Stimulated activated naive CD8-positive, alpha-beta T cell treated with anti-CD3 and anti-CD28 coated beads, Interleukin-15, amount 100 ng/mL, for 72 hours (primary cell): ENCODE measurements at places on chromosomes 2 and 18.

GRCh38 chr18:3152294-3152693 lies 67.5 kb downstream of the MYOM1 start:
- no peak for DNase-seq

GRCh38 chr18:22086973-22087372 lies 82.4 kb upstream of the GATA6 start:
- DNase-seq, result no peak

DNA sequence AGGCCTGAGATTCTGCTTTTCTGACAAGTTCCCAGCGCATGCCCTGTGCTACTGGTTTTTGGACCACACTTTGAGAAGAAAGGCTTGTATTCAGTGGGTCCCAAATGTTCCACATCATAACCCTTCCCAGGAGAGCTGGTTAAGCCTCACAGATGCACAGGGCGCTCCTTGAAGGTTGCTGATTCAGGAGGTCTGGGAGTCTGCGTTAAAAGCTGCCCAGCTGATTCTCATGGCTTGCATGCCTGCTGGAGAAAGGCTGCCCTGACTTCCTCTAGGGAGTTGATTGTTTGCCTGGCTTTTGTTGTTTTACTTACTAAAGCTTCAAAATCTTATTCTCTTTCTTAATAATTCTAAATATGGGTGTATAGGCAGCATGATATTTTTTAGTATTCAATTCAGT lies 20.7 kb downstream of the CRYGD start:
- no peak for DNase-seq

DNA sequence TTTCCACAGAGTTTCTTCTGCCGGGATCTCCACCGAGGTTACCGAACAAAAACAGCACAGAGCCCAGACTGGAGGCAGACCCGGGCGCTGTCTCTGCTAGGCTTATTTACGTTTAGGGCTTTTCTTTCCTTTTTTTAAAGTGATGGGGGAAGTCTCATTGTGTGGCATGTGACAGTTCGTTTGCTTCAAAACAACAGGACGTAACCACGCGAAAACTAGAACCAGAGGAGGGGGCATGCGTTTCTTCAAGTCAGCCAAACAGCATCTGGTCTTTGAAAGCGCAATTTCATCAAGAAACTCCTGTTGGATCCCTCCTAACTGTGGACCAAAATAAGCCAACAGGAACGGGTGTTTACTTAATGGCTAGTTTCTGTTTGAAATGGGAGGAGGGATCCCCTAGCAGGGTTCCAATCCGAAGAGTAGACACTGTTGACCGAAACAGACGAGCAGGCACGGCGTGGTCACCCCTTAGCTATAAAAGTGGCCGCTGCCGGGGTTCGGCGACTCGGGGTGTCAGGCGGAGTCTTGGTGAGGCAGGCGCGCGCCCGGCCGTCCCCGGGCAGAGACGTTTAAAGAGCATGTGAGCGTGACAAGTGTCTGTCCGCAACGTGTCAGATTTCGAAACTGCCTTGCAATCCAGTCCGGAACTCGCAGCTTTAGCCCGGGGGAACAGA lies 997 bp upstream of the TGIF1 start:
- DNase-seq, result peak; percentile 88

DNA sequence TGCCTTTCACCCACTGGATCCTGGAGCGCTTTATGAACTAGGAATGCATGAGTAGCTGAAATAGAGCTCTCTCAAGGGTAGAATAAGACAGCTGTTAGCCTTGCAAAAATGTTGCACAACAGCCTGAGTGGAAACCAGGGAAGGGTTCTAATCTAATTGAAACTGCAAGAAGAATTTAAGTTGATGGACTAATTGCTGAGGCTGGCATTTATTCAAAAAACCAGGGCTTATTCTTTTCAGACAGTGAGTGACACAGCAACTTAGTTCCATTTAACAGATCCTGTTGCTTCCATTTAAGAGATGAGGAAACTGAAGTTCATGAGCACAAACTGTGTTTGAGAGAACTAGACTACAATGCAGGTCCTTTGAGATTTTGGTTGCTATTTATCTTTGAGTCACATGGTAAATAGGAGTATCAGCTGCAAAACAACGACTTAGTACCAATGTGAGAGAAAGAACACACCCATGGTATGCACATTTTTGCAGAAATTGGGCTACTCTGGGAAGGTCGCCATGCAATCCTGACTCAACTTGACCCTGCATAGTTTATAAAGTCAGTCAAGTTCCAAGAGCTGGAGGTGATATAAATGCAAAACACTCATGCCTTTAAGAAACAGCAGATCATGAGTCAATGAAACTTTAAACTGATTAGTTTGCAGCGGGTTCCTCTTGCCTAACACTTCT lies 76.4 kb upstream of the PARD3B start:
- no peak for DNase-seq

DNA sequence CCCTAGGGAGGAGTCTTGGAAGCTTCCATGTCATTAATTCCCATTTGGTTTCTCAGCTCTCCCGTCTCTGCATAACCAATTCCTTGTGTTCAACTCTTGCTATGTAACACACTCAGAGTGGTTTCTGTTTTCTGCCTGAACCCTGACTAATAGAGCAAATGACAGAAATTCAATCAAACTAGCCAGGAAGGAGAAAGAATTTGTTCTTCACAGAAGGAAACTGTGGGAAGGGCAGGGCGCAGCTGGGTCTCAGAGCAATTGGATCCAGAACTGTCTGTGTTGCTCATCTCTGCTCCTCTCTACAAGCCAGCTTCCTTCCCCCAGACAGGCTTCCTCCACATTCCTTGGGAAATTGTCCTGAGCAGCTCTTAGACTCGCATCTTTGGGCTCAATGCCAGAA lies 269.8 kb downstream of the TNS1 start:
- no peak for DNase-seq

DNA sequence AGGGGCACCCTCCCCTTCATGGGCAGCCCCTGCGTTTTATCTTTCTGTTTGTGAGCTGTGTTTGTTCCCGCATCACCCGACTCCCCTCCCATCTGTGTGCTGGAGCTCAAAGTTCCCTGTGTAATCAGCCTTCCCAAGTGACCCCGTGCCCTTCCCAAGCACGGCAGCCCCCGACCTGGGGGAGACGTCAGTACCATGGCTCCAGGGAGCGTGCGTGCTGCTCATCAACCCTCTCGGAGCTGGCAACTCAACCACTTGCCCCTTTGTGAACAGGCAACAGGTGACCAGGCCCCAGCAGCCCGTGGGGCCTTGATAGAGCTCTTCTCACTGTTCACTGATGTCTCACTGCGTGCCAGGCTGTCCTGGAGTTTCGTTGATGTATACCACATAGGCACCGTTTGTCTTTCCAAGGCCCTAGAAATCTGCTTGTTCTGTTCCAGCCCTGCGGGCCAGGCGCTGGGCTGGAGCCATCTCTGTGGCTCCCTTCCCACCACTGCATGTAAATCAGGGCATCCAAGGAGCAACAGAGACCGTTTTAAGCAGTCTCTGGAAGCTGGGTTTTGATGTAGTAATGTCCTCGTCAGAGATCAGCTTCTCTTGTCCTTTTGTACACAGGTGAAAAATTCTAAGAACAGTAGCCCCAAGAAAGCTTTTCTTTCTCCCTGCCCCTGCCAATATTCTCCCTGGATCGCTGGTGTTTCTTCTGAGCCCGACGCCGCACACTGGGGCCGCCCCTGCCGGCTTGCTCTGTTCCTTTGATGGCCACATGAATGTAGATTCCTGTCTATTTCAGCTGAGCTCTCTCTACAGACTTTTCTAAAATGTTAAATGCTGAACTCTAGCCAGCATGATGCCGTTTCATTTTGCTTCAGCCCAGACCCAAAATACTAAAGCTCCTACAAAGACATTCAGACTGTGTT lies 107.0 kb upstream of the PTPRM start:
- DNase-seq, result no peak

GRCh38 chr2:150811259-150811855 lies 323.9 kb upstream of the RND3 start:
- DNase-seq, result no peak

- peak; percentile 95 for DNase-seq
Observed at GRCh38 chr2:28624793-28625701, 126.6 kb upstream of the PPP1CB start.

DNA sequence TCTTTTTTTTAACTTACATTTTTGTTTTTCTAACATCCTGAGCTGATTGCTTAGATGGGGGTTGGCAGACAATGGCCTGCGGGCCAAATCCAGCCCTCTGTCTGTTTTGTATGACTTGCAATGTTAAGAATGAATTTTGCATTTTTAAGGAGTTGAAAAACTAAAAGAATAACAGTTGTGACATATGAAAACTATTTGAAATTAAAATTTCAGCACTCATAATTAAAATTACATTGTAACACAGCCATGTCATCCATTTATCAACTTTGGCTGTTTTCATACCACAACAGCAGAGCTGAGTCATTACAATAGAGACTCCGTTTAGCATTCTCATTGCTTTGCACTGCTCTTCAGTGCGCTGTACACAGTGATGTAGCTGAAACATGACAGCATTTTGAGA lies 94.1 kb upstream of the MC4R start:
- DNase-seq, result no peak

- no peak for DNase-seq
Observed at GRCh38 chr2:69583321-69583833, 60.2 kb downstream of the AAK1 start.

DNA sequence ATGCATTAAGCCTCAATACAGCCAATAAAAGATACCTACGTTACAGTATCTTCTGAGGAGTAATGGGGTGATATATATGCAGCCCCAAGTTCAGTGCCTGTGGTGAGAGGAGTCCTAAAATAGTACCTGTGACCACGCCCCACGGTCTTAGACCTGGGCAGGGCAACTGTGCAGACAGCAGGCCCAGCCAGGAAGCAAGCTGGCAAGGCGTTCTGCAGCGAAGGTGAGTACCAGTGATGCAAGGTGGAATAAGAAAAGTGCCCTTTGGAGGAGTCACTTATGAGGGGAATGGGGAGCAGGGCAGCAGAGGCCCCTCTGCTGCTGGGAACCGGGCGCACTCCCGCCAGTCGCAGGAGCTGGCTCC lies 12.7 kb upstream of the MAP3K2 start:
- DNase-seq, result no peak

GRCh38 chr2:39541011-39541930 lies 104.2 kb upstream of the MAP4K3 start:
- no peak for DNase-seq

DNA sequence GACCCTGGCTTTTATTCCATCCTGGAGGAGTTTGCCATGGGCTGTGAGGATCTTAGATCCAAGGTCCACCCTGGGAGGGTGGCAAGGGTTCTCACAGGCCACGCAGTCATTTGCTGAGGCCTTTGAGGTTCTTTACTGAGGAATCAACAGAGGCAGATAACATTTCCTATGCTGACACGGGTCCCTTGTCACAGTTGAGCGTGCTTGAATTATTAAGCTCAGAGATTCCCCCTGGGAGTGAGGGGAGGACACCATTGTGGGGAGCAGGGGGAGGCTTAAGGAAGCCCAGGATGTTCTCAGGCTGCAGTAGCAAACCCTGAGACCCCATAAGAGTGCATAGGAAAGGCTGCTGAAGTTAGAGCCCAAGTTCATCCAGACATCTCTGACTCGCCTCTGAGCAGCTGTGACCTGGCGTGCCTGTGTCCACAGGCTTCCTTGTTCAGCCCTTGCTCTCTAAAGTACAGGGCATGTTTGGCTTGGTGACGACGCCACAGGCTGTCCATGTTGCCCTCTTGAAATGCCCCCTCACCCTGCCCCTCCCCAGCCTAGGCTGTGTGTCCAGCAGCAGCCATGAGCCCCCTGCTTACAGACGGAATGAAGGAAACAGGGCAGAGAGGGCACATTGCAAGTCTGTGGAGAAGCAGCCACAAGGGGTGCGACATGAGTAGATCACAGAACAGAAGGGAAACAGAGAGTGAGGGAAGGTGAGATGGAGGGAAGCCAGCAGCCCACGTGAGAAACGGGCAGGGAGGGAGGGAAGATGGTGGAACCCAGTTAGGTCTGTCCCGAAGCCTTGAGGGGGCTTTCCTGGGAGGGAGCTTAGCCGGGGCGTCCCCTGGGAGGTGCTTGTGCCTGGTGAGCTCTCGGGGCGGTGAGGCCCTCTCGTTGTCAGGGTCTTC lies 34.0 kb downstream of the NAPG start:
- DNase-seq, result no peak

DNA sequence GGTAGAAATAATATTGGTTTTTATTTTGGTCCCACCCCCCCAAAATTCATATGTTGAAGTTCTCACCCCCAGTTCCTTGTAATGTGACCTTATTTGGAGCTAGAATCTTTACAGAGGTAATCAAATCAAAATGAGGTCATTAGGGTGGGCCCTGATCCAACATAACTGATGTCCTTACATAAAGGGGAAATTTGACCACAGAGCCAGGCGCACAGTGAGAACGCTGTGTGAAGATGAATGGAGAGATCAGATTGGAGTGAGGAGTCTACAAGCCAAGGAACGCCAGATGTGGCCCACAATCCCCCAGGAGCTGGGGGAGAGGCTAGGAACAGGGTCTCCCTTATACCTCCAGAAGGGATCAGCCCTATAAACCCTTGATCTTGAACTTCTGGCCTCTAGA lies 31.6 kb upstream of the TRIB2 start:
- no peak for DNase-seq

GRCh38 chr2:237574467-237574866 lies 8.1 kb downstream of the PRLH start:
- no peak for DNase-seq

GRCh38 chr2:121080013-121080772 lies 204.8 kb downstream of the TFCP2L1 start:
- DNase-seq, result peak; percentile 27

GRCh38 chr2:240419723-240420122 lies 15.7 kb upstream of the GPC1 start:
- DNase-seq, result no peak

- no peak for DNase-seq
Observed at GRCh38 chr2:217326238-217327022, 466.6 kb upstream of the TNP1 start.

- DNase-seq, result no peak
Observed at GRCh38 chr2:229993236-229993635, 70.9 kb downstream of the FBXO36 start.

GRCh38 chr2:120433816-120434290 lies 87.9 kb downstream of the INHBB start:
- no peak for DNase-seq

DNA sequence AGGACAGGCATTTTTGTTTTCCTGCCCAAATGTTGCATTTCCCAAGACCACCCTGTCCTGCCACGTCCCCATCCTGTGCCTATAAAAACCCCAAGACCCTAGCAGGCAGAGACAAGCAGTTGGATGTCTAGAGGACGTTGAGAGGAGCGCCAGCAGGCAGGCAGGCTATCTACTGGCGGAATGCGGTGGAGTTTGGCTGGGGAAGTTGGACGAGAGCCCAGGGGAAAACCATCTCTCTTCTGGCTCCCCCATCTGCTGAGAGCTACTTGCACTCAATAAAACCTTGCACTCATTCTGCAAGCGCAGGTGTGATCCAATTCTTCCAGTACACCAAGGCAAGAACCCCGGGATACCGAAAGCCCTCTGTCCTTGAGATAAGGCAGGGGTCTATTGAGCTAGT lies 72.5 kb downstream of the ARL6IP6 start:
- no peak for DNase-seq
